ENCODE measurements at places on chromosomes 2 and 18. TPM values are rescaled to one million over a fixed set of nuclear protein-coding genes. Genes with fewer than 3 reads are reported as not detected.

FNDC4 gene
- total RNA-seq: 9.1 TPM

VIL1 gene
- total RNA-seq: 0.59 TPM

GRCh38 chr18:5891854-5892215 is 3.5 kb downstream of the TMEM200C start:
- no peak for DNase-seq

GRCh38 chr2:70531419-70532086 is 22.1 kb downstream of the TGFA start:
- no peak for DNase-seq

GRCh38 chr2:128287780-128288735 is 30.6 kb downstream of the HS6ST1 start:
- no peak for DNase-seq

DNA sequence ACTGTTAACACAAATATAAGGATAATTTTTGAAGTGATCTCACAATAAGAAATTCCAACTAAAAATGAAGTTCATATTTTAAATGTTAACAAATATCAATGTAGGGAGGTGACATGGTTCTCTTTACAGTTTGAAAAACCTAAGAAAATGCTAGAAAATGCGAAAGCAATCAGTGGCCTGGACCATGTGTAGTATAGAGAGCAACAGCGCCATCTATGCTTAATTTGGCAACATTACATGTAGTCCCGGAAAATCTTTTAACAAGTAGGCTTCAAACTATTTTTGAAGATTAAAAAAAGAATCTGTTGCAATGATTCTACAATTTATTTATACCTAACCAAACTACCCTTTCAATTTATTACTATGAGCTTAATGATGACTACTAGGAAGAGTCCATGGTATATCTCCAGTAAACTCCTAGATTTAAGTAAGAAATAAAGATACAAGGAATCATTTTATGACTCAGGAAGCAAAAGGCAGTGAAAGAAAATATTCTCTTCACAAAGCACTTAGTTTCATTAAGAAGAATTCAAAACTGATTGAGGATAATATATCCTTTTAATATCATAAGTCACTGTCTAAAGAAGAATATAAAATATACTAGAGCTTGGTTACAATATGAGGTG is 33.3 kb downstream of the NDUFA10 start:
- DNase-seq: no peak

- DNase-seq: no peak
Observed at GRCh38 chr2:6872394-6872793, 5.2 kb upstream of the RSAD2 start.

GRCh38 chr18:3612315-3612714 is 162.3 kb downstream of the TGIF1 start:
- DNase-seq: no peak

GRCh38 chr18:78407466-78407844 is 572.2 kb upstream of the SALL3 start:
- no peak for DNase-seq
